ENCODE measurements at places on chromosomes 3 and 15.

GRCh38 chr3:89851974-89852621, 744.7 kb downstream of the EPHA3 start:
- DNase-seq: no peak

- DNase-seq: no peak
Observed at GRCh38 chr3:184694133-184694665, 17.7 kb downstream of the MAGEF1 start.

DNA sequence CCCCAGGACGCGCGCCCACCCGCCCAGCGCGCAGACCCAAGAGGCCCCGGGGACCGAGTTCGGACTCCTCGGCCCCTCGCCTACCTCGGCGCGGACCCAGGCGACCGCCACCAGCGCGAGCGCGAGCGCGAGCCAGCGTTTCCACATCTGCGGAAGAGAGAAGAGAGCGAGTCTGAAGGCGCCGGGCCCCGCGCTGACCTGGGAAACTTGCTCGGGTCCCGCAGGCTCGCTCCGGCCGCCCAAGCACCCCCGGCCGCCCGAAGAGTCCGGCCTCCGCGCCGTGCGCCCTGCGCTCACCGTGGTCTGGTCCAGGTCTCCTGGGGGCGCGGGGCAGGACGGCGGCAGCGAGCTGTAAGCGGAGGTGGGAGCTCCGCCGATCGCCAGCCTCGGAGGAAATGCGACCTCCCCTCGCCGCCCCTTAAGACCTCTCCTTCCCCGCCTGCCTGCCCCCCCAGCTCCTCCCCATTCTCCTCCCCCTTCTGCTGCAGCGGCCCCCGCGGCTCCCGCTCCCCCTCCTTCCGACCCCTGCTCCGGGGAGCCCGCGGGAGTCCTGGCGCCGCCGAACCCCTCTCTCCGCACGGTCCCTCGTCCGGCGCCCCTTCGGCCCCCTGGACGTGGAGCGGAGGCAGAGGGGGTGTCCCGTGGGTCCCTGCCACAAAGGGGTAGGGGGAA, at the start of gene FSTL1:
Gene FSTL1, minus strand, starts transcription at position 393 of the 672 bp plus-strand sequence. Its CDS starts 246 bp downstream, at position 147.
- no peak for DNase-seq

GRCh38 chr3:46609212-46609721, 3.1 kb upstream of the FAM240A start:
- DNase-seq: no peak

GRCh38 chr3:77303955-77304699, 264.2 kb downstream of the ROBO2 start:
- no peak for DNase-seq

- DNase-seq: no peak
Observed at GRCh38 chr15:61584410-61584809, 355.3 kb upstream of the RORA start.

- DNase-seq: no peak
Observed at GRCh38 chr3:20079621-20080020, 39.4 kb downstream of the KAT2B start.

DNA sequence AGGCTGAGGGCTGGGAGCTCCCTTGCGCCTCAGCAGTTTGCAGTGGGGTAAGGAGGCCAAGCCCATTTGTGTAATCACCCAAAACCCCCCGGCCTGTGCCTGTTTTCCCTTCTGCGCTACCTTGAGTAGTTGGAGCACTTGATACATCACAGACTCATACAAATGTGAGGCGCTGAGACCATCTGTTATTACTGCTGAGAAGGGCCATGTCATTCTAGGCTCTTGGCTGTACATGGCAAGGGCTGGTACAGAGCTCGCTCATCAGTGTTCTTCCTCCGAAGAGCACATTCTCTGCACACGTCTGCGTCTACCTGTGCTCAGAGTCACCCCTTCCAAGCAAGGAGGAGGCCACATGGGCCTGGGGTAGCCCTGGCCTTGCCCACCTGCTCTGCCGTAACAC, 9.3 kb downstream of the PLA2G4B start:
- no peak for DNase-seq

DNA sequence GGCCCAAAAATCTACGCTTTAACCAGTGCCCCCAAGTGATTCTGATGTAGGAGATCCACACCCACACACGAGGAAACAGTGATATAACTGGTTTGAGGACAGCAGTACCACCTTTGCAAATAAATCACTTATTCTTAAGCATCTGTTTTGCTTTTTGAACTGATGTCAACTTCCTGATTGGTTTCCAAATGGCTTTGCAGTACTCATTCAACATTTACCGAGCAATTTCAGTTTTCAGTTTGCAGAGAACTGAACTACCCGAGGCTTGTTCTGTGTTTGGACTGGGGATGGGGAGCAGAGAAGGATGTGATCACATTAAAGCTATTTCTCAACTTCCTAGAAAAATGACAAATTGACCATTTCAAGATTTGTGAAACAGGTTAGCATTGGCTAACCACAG, 1.1 kb upstream of the GYG1 start:
- peak; percentile 12 for DNase-seq

- peak; percentile 1 for DNase-seq
Observed at GRCh38 chr3:12049675-12050074, 45.5 kb downstream of the SYN2 start.

DNA sequence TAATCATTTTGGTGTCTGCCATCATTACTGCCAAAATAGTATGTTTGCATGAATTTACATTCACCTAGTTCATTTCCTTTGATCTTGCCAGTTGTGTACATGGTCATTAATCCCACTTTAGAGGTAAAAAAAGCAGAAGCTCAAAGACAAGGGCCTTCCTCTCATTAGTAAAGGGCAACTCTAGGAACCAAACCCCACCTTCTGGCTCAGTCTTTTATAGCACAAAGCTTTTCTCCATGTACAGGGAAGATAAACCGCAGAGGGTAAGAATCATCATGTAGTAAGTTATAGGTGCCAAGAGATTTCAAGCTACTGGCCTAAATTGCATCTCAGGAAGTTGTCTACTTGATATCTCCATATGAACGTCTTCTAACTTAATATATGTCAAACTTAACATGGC, 19.3 kb upstream of the SPG21 start:
- peak; percentile 21 for DNase-seq

GRCh38 chr3:110518031-110518430, 553.6 kb upstream of the NECTIN3 start:
- no peak for DNase-seq

DNA sequence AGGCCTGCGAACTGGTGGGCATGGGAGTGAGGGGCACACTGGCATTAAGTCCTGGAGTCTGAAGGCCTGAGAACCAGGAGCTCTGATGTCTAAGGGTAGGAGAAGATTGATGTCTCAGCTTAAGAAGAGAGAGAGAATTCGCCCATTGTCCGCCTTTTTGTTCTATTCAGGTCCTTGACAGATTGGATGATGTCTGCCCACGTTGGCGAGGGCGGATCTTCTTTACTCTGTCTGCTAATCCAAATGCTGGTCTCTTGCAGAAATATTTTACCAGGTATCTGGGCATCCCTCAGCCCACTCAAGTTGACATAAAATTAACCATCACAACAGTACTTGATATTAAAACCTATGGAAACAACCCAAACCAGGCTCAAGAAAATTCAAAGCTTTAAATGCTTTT, 44.1 kb downstream of the MAP6D1 start:
- no peak for DNase-seq

- DNase-seq: no peak
Observed at GRCh38 chr3:79247725-79248043, 520.1 kb downstream of the ROBO1 start.

- no peak for DNase-seq
Observed at GRCh38 chr15:92580521-92580920, 75.1 kb downstream of the FAM174B start.

GRCh38 chr3:101065962-101066361, 72.7 kb upstream of the ABI3BP start:
- no peak for DNase-seq

DNA sequence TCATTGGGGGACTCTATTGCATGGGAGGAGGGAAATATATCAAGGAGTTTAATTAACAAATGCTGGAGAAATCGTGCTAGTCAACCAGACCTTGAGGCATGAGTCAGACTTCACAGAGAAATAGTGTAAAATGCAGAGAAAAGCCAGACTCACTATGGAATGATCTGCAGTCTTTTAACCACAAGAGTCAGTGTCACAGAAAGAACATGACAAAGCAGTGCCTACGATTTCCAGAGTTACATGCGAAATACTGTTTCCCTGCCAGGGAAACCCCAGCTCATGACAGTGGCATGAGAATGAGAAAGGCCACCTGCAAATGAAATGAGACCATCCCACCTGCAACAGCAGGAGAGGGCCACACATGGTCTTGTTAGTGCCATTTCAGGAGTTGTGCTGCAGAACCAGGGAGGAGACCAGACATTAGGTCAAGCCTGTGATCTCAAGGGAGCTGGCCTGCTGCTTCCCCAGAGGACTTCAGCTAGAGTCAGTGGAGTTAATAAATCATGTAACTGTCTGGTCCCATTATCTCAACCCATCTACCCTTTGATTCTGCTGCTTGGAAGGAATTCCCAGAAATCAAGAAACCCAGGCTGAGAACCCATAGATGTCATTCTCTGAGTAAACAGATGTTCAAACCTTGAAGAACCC, 79.0 kb downstream of the ERC2 start:
- no peak for DNase-seq

GRCh38 chr15:94300612-94301011, 69.3 kb downstream of the MCTP2 start:
- peak; percentile 34 for DNase-seq

DNA sequence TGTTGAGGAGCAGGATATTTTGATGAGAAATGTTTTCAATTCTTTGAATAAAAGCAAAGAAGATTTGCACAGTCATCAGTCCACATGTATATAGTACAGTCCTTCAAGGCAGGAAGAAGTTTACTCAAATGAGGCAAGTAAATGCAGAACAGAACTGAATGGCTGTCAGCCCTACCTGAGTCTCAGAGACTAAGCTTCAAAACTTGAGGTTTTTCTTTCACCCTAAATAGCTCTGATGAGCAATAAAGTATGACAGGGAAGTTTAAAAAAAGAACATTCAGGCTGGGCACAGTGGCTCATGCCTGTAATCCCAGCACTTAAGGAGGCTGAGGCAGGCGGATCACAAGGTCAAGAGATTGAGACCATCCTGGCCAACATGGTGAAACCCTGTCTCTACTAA, 232.5 kb downstream of the SUCLG2 start:
- DNase-seq: no peak

- no peak for DNase-seq
Observed at GRCh38 chr3:135034891-135035440, 239.9 kb downstream of the EPHB1 start.
